ENCODE measurements at places on chromosomes 5 and 9.

DNA sequence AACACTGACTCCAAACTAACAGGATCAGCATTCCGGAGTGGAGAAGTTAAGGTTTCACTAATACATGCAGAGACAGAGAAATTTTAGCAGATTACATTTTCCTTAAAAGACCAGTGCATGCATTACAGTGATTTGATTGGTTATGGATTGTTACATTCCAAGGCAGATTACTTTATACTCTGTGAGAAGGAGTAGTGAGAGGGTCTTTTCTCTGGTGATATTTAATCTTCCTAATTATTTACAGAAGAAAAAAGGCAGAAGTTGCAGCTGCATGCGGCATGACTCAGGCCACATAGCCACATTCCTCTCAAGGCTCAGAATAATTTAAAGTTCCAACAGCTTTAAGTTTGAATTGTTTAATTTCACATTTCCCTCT lies 53.0 kb upstream of the PDZD2 start:
- no peak for DNase-seq

DNA sequence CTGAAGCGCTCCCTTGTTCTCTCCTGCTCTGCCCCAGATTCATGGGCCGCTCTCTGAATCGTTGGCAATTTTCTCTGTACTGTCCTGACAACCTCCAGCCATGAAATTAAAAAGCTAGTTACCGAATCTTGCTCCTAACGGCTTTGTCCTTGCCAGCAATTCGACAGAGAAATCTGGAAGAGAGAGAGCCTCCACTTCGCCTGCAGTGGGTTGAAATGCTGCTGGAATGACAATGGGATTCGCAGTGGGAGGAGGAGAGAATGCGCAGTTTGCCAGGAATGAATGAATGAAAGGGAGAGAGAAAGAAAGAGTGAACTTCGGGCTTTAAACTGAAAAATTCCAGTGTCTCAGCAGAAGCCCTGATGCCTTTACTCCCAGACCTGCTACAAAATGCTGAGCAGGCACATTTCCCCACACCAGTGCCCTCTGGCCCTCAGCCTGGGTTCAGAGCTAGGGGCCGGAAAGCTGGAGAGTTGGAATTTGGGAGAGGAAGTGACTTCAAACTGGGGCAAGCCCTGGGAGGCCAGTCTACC lies 11.5 kb upstream of the BOD1 start:
- no peak for DNase-seq

DNA sequence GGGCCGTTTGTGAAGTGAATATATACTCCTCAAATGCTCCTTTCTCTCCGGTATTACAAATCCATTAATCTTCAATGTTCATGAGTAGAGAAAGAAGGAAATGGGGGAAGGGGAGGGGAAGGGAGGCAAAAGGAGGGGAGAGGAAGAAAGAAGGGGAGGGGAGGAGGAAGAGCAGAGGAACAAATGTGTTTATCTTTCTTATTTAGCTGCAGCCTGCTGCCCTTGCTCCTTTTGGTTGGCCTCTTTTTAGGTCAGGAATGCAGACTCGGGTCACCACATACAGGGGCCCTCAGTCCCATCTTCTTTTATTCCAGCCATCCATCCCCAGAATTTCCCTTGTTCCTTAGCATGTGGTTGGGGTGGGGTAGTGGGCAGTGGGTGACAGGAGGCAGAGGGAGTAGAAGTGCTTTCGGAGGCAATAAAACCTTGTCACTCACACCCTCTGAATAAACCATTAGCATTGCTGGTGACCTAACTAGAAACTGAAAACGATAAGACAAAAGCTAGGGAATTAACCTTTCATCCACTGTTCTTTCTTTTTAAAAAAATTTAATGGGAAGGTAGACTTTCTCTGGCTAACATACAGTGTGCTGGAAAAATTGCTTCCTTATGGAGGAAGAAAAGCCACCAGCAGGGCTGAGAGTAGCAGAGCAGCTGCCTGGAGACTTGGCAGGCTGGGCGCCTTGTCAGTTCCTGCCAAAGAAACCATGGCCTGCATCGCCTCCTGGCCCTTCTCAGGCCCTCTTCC lies 16.8 kb upstream of the PRLR start:
- DNase-seq, result no peak

DNA sequence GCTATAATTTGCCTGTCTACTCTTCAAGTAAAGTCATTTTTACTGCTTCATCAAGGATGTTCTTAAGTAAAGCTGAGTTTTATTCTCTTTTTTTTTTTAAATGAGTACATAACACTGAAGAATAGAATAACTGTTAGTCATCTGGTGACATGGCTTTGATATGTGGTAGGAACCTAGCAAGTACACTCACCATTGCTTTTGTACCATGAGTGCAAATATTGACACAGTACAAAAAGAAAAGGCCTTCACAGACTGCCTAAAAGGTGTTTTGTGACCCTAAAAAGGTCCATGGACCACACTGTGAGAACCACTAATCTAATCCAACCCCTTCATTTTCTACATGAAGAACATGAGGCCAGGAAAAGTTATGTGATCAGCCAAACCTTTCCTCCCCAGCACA lies 55.0 kb downstream of the ECPAS start:
- no peak for DNase-seq

DNA sequence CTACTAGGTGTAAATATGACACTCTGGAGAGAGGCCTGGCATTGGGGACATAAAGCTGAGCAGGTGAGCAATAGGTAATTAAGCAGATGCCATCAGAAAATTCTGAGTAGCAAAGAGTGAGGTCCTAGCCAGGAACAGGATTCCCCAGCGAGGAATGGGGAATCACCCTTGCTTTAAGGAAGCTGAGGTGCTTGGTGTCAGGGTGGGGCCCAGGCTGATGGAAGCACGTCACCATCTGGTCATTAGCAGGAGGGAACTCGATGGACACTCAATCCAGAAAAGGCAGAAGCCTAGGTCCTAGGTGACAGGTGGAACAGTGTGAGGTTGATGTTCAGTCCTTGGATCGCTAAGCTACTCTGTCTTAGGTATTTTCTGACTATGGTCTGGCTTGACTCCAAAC lies 562.7 kb upstream of the DAP start:
- DNase-seq, result no peak

DNA sequence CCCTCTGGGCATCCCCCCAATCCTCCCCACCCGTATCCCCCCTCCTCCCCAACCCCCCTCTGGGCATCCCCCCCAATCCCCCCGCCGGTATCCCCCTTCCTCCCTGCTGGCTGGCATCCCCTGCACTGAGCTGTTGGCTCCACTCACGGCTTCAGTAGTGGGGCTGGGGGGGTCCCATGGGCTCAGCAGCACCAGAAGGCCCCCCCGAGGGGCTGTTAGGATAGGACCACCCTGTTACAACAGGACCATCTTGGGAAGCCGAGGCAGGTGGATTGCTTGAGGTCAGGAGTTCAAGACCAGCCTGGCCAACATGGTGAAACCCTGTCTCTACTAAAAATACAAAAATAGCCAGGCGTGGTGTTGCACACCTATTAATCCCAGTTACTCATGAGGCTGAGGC lies 42.4 kb downstream of the EXD3 start:
- DNase-seq, result no peak

- no peak for DNase-seq
Observed at GRCh38 chr9:106535439-106535838, 327.5 kb upstream of the ZNF462 start.

DNA sequence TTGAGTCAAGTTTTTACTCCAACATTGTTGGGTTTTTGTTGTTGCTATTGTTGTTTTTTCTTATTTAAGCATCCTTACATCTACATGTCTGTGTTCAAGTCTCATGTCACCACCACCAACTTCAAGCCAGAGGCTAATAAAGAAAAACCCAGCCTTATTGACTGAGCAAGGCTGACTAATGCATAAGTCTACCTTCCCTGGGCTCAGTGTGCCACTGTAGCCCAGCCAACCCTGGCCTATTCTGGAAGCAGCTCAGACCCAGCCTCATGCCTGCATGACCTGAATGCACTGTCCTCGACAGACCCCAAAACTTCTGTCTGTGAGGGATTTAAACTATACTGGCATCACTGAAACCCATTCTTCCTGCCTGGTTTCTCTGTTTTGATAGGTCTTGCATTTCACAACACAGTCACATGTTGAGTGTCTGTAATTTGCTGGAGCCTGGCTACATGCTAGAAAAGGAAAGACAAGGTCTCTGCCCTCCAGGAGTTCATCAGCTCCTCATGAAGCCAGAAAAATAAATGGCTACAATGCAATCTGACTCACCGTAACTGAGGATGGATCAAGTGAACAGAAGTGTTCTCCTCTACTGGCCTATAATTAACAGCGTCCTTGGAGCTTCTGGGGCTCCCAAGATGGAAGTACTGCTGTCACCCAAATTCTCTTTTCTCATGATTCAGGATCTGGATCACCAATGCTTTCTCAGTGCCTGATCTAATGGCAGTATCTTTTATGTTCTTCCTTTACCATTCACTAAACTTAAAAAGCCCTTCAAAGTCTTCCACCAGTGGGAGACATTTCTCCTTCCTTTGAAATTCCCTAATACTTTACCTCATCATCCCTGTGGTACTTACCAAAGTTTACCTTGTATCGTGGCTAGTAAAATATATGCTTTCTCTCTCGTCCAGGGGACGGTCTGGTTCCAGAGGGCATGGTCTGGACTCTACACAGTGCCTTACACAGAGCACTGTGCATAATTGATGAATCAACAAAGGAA lies 103.9 kb upstream of the IFNE start:
- no peak for DNase-seq

- no peak for DNase-seq
Observed at GRCh38 chr5:172119921-172120688, 67.9 kb downstream of the STK10 start.

DNA sequence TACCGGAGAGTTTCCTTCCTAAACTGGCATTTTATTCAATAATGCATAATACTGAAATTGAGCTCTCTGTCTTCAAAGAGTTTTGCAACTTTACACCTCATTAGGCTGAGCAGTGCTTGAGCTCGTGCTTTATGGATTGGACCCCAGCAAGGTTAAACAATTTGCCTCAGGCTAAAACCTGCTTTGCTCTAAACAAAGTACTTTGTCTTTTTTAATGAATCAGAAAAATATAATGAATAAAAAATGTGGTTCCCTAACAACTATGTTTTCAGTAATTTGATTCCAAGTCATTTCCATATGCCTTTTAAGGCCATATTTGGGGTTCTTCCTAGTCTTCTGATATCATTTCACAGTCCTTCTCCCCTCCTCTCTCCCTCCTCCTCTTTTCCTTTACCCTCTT lies 20.0 kb downstream of the ZNF366 start:
- no peak for DNase-seq

- no peak for DNase-seq
Observed at GRCh38 chr5:22542340-22542739, 310.8 kb downstream of the CDH12 start.

- no peak for DNase-seq
Observed at GRCh38 chr9:89494199-89494598, 3.7 kb downstream of the SEMA4D start.

- DNase-seq, result no peak
Observed at GRCh38 chr5:35009657-35010056, 38.1 kb downstream of the AGXT2 start.

GRCh38 chr9:134046894-134047681 lies 20.7 kb downstream of the BRD3 start:
- DNase-seq, result no peak

DNA sequence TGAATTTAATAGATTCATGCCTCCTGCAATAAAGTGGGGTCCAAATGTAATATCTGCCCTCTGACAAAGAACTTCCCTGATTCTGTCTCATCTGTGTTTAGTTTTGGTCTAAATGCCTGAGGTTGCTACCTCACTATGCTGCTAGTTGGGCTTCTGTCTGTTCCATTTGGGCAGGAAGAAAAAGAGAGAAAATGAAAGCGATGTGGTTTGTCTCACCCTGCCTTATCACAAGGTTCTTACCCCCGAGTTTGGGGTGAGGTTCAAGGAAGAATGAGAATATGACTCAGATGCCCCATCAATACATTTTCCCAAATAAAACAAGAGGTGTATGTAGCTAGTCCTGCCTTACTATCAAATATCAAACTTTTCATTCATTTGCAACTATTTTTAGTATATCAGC lies 132.1 kb upstream of the MTAP start:
- no peak for DNase-seq
